ENCODE measurements at places on chromosomes 4 and X. TPM values are rescaled to one million over a fixed set of nuclear protein-coding genes. Genes with fewer than 3 reads are reported as not detected.

Gene EDA2R
- 9.5 TPM for total RNA-seq

Gene RAP2C
- 52.0 TPM for total RNA-seq

DNA sequence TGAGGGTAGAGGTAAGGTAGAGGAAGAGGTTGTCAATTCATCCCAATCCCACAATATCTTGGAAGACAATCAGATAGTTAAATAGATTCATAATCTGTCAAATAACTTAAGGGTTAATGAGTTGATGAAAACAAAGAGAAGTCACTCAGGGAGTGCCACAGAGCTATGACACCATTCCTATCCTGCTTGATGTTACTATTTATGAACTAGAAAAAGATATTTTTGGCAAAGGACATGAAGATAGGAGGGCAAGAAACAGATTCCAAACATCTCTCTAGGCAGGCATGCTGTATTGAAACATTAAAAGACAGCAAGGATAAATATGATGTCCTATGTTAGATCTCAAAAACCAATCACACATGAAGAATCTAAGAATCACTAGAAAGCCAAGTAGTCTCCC, 3.5 kb upstream of the SRPX start:
- no peak for DNase-seq

Gene JAKMIP1
- total RNA-seq, result 9.0 TPM

Gene SHISA3
- 0.23 TPM for total RNA-seq

Gene FAM184B
- not detected for total RNA-seq

GRCh38 chr4:150286656-150287055, 208.4 kb downstream of the DCLK2 start:
- no peak for DNase-seq

Gene MXRA5
- total RNA-seq, result not detected

DNA sequence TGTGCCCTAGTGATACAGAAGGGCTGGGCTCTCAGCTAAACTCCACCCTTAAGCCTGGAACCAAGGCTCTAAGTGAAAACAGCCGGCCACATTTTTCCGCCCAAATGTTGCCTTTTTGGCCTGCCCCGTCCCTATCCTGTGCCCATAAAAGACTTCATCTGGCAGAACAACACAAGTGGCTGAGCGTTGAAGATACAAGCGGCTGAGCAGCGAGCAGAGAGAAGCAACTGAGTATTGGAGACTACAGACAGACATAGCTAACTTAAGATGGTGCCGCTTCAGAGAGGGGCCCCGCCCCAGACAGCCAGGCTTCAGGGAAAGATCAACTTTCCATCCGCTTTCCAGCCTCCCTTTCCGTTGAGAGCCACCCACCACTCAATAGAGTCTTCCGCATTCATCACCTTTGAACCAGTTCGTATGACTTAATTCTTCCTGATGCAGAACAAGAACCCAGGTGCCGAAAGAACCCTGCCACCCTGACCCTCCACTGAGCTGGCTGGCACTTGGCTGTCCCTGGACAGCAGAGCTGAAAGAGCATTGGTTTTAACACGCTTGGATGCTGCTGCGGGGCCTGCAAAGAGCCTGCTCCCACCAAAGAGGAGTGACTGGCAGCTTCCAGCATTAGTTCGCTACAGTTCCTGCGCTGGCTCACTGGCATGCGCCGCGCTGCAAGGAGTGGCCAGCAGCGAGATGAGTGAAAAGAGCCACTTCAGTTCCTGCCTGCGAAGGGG, 853.2 kb upstream of the INTU start:
- DNase-seq, result no peak

DNA sequence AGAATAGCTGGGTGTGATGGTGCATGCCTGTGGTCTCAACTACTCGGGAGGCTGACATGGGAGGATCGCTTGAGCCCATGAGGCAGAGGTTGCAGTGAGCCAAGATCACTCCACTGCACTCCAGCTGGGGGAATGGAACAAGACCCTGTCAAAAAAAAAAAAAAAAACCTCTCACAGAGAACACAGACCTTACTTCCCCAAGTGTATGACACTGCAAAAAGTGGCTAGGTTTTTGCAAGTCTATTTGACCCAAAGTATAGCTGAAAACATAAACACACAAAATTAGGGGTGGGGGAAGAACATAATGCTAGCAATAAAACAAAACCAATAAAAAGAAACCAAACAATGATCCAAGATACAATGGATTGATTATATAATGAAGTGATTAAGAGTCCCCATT, 6.7 kb downstream of the LAMP2 start:
- no peak for DNase-seq

DNA sequence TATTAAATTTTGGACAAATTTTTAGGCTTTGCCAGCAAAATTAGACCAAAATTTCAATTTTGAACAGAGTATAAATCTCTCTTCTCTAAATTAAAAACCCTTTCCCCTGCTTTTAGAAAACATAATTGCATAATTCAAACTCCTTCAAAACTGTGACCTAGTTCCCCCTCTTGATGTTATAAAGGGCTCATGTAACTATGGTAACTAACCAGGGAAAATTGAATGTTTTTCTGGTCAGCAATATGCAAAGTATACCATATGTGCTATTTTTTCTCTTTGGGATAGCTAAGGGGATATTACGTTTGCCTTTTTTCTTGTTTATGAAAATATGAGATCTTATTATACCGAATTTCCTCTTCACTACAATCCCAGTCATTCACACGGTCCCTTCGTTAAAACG, 5.1 kb upstream of the ING2 start:
- DNase-seq, result no peak

GRCh38 chr4:156594624-156595023, 377.0 kb downstream of the PDGFC start:
- DNase-seq, result no peak

DNA sequence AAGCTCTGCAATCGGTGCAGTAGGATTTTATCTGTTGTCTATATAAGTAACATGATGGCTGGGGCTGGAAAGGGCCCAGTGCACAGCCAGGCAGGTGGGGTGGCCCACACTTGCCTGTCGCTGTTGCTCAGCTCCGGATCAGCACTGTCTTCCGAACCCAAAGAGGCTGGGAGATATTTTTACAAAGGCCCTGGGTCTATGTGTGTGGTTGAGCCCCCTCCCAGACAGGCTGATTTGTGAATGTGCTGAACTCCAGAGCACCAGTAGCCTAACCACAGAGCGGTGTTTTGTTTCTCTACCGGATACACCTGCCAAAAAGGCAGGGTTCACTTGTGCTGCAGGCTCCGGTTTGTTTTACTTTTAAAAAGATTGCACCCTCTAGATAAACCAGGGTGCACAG, 33.5 kb upstream of the CHRNA9 start:
- DNase-seq, result peak; percentile 50

Gene TNIP3
- total RNA-seq, result 6.1 TPM

- no peak for DNase-seq
Measured at GRCh38 chrX:2715066-2715600, 24.0 kb downstream of the CD99 start.

DNA sequence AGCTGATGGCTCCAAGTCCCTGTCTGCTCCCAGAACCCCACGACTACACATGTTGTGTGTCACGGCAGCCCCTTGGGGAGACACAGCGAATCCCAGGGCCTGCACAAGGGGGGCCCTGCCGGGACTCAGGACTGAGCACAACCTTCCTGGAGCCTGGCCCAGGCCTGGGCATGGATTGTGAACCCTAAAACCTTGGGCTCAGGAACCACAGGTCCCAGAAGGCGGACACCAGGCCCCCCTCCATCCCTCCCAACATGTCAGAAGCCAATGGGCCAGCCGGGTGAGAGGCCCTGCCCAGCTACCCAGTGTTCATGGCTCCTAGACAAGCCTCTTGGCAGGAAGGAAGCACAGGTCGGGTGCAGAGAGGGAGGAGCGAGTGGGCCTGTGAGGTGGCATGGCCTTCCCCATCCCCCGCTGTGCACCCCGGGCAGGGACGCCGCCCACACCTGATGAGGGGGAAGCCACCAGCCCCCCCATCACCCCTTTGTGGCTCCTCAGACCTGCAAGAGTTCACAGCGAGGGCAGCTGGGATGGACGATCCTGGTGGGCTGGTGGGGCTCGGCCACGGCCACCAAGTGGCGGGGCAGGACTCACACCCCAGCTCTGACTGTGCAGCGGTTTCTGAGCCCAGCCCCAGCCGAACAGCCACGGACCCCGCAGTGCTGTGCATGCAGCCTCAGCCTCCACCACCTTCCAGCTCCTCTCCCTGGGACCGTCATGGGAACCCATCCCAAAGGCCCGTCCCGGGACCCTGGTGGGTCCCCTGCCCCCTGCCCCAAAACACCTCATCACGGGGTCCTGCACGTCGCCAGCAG, 3.7 kb downstream of the PDE6B start:
- DNase-seq, result no peak

- no peak for DNase-seq
Measured at GRCh38 chr4:25939330-25939729, 25.3 kb downstream of the SMIM20 start.

- no peak for DNase-seq
Measured at GRCh38 chr4:139493176-139493575, 39.3 kb downstream of the RAB33B start.

Gene BTC
- total RNA-seq, result not detected

Gene LIMCH1
- total RNA-seq, result not detected

GRCh38 chr4:110640576-110640975, 17.7 kb upstream of the PITX2 start:
- no peak for DNase-seq

DNA sequence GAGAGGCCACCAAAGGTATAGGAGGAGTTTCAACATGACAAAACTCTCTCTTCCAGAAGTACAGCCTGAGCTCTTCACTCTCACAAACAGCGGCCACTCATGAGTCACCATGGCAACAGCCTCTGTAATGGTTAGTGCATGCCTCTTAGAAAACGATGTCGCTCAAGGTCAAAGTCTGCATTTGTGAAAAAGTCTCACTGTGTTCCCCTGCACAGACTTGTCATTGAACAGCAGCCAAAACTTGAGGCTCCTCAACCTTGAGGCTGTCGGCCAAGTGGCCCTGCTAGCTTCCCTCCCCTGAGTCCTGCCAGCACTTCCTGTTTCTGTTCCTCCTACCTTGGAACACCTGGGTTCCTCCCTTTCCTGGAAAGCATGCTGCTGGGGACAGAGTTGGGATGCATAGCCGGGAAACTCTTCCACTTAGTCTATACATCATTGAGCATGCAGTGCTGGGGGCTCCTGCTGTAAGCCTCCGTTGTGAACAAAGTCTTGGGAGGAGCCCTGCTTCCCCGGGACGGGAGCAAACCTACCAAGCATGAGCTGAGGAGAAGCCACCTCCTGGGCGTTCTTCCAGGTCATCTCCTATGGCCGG, 66.6 kb downstream of the ING2 start:
- peak; percentile 8 for DNase-seq

DNA sequence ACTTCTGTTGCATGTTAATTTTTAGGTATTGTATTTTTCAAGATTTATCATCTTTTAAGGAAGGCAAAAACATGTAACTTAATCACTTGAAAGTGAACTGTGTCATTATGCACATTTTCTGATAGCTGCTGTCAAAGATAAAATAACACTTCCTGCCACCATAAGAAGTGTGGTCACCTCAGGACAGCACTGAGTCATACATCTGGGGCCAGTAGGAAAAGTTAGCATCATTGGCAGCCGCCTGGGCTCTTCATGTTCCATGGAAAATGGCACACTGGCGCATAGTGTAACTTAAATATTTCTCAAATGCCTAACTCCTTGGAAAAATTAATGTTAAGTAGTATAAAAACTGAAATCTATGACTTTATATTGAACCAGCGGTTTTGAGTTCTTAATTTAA, 24.2 kb downstream of the CNKSR2 start:
- DNase-seq, result no peak

Measured in activated T-cell treated with anti-CD3 and anti-CD28 coated beads, Interleukin-2, amount 50 U/mL, for 72 hours (primary cell).